ENCODE measurements at places on chromosomes 5 and 9. TPM values are rescaled to one million over a fixed set of nuclear protein-coding genes. Genes with fewer than 3 reads are reported as not detected.

DNA sequence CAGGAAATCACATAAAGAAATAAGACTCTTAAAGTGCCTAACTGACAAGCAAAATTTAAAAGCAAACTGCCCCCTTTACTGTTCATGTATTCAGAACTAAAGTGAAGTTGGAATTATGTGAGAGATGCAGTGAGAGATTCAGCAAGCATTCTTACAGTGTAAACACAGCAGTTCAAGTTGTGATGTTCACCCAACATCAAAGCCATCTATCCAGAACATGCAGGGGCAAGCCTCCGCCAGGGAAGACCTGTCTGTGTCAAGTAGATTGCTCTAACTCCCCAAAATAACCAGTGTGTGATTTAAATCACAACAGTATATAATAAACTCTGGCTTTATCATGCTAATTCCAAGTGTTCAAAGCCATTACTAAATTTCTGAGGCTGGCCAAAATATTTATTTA is 233.3 kb downstream of the BNC2 start:
- ATAC-seq = no peak

DNA sequence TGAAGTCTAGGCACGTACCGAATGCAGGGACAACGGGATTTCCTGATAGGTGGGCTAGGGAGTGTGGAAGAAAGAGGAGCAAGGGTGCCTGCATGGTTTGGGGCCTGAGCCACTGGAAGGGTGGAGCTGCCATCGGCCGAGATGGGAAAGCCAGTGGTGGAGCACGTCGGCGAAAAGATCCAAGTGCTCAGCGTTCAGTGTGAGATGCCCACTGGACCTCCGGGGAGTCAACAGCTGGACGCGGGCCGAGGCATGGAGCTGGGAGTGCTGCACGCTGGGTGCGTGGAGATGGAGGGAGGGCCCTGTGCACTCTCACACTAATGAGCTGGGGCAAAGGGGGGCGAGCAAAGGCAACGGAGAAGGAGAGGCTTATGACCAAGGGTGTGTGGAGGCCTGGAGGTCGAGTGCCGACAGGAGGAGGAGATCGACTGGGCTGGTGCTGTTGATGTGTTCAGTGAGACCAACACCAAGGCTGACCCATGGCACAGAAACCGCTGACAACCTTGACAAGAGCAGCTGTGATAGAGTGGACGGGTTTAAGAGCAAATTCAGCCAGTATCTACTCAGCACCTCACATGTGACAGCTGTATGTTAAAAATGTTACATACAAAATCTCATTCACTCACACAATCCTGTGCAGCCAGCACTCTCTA is 85.7 kb downstream of the STK10 start:
- no peak for ATAC-seq

PCDHGB3 gene
- 5.3 TPM for total RNA-seq

GRCh38 chr5:17182981-17183380 is 34.5 kb upstream of the BASP1 start:
- ATAC-seq = no peak

DNA sequence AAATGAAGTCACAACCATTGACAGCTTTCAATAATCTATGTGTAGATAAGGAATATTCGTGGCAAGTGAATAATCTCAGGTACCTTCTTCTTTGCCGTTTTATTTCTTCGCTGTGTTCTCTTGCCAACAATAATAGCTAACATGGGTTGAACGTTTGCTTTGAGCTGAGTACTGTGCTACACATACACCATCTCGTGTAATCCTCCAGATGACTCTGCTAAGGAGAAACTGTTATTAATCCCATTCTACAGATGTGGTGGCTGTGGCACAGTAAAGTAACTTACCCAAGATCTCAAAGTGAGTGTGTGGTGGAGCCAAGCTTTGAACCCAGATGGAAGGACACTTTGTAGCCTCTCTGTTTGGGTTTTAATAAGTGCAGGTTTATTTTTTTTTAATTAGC is 179.7 kb downstream of the C9orf152 start:
- ATAC-seq = no peak

KIAA0825 gene
- total RNA-seq = 3.0 TPM

- ATAC-seq = no peak
These were observed 75.7 kb downstream of the KCNT1 start for GRCh38 chr9:135777623-135778177.

ANKDD1B gene
- total RNA-seq = 0.94 TPM

DNA sequence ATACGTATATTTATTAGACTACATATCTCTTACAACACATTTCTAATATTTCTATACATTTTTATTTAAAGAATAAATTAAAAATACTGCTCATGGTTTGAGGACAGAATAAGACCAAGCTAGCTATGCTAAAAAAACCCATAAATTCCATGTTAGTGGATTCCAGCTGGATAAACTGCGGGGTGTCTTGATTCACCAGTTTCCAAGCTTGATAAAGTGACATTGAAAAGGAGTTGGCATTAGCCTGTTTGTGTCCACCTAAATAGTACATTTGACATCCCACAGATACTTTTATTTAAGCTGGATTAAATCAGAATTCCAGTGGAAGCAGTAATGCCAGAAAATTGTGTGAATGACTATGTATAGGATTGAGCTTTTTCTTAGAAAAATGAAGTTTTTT is 80.1 kb downstream of the GABRA6 start:
- ATAC-seq = no peak

TSSK1B gene
- not detected for total RNA-seq

All from gastroesophageal sphincter (tissue), 4 donors.